ENCODE measurements at places on chromosomes 7 and 10.
A peak's percentile ranks its signal among the peaks of the same experiment; 100 is the strongest.

GRCh38 chr7:83305027-83305426, 142.3 kb upstream of the PCLO start:
- DNase-seq = no peak

- no peak for DNase-seq
Measured at GRCh38 chr10:21603721-21604120, 69.7 kb downstream of the MLLT10 start.

- no peak for DNase-seq
Measured at GRCh38 chr10:34348917-34349485, 466.1 kb downstream of the PARD3 start.

- DNase-seq = peak; percentile 61
Measured at GRCh38 chr10:30583778-30584415, 45.7 kb downstream of the LYZL2 start.

GRCh38 chr10:76430061-76430645, 998.7 kb downstream of the LRMDA start:
- no peak for DNase-seq

GRCh38 chr7:44073664-44074348, 8.4 kb upstream of the PGAM2 start:
- peak; percentile 60 for DNase-seq

GRCh38 chr10:80909254-80909653, 371.6 kb downstream of the SH2D4B start:
- DNase-seq = no peak
